ENCODE measurements at places on chromosomes 7 and 10.

GRCh38 chr7:137846827-137847567 is at the start of gene DGKI:
DGKI (minus strand) TSS chr7:137846974.
- DNase-seq: no peak

GRCh38 chr7:37476428-37476827 is 27.8 kb upstream of the ELMO1 start:
- no peak for DNase-seq

- DNase-seq: no peak
Observed at GRCh38 chr7:128939075-128939860, 1.5 kb downstream of the IRF5 start.

DNA sequence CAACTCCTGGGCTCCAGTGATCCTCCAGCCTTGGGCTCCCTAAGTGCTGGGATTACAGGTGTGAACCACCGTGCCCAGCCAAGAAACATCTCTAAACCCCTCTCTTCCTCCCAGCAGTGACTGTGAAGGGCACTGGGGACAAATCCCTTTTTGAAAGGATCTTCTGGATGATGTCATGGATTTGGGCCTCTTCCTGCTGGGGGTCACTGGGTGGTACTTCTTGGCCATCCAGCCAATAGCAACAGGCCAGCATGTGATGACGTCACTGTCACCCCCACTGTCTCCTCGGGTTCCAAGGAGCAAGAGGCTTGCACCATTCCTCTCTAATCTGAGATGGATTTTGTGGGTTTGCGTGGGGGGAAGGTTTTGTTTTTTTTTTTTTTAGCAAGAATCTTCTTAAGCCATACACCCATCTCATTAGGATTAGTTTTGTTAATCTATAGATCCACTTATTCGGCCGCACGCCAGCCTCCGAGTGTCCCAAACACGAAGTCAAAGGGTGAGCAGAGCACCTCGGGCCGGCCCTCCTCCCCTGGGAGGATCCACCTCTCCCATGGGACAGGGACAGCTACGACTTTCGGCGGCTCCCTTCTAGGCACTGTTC is 29.4 kb upstream of the TNRC18 start:
- DNase-seq: peak; percentile 70

DNA sequence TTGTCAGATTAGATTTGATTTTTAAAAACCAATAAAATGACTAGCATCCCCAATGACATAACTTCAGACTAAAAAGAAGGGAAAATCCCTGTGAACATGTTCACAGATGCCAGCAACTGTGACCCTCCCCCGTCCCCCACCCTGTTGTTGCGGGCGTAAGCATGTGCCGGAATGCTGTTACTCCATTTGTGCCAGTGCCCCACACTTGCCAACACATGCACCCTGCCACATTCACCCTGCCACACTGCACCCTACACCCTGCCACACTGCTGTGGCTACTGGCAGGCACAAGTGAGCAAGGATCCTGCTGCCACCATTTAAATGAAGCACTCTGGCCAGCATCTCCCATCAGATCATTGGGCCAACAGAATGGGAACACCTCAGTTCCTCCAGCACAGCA is 540.2 kb downstream of the GRID1 start:
- no peak for DNase-seq
